HTR-8/SVneo (cell line): ENCODE measurements at places on chromosomes 16 and 17.

GRCh38 chr16:51150165-51150887 lies 744 bp downstream of the SALL1 start:
- no peak for DNase-seq

- no peak for DNase-seq
Measured at GRCh38 chr16:89197033-89197632, 3.2 kb downstream of the SLC22A31 start.

- no peak for DNase-seq
Measured at GRCh38 chr16:77647726-77648125, 74.6 kb upstream of the NUDT7 start.

DNA sequence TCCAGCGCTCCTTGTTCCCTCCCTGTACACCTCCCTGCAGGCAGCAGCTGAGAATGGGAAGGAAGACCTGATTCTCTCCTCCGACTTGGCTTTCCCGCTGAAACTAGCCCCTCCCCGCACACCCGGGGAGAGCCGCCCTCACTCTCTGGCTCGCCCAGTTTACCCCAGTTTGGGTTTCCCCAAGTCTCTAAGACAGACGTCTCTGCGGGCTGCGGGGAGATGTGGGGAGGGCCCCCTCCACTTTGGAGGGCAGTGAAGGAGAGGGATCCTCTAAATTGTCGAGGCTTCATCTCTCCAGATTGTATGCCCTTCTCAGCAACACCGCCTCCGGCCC lies 797 bp downstream of the GRB7 start:
- DNase-seq = no peak

DNA sequence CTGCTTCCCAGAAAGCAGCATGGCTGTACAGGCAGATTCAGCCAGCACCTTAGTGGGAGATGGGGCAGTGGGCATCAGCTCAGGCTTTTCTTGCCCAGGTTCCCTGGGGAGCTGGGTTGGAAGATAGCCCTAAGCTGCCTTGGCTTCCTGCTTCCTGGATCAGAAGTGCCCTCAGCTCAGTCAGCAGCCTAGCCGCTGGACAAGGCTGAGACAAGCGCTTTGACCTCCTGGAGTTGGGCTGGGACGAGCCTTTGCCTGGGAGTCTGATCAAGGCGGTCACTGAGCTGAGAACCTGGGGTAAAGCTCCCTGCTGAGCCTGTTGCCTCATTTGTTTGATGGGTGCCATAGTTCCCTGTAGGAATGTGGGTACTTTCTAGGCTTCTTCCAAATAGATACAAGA lies 190.0 kb downstream of the RAB11FIP4 start:
- DNase-seq = no peak

DNA sequence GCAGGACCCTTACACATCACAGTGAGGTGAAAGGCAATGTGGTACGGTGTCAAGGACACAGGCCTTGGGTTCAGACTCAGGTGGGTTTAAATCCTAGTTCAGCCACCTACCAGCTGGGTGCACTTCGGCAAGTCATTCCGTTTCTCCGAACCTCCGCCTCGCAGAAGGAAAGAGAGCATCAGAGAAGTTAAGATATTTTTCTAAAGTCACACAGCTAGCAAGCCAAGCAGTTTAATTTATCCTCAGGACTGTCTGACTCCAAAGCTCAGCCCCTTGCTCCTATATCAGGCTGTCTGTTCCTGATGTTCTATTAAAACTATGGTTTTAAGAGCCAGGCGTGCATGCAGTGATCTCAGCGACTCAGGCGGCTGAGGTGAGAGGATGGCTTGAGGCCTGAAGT lies 65.1 kb downstream of the GP2 start:
- DNase-seq = no peak

GRCh38 chr16:23148513-23149266 lies 562 bp downstream of the USP31 start:
- DNase-seq = peak; percentile 23

DNA sequence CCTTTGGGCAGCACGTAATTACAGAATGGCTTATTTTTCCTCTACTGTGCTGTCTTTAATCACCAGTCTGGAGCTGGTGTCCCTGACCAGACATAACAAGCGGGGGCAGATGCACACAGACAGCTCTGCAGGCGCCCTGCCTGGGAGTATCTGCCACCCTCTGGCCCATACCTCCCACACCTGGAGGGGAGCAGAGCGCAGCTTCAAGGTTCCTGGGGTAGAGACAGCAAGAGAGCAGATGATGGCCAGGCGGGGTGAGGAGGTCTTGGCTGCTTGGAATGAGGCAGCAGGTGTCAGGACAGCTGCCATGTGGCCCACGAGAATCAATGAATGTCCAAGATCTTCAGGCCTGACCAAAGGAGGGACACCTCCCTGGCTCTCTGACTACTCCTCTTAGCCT lies 23.8 kb downstream of the TMEM94 start:
- DNase-seq = no peak

- no peak for DNase-seq
Measured at GRCh38 chr16:70723740-70724145, 37.9 kb upstream of the MTSS2 start.

DNA sequence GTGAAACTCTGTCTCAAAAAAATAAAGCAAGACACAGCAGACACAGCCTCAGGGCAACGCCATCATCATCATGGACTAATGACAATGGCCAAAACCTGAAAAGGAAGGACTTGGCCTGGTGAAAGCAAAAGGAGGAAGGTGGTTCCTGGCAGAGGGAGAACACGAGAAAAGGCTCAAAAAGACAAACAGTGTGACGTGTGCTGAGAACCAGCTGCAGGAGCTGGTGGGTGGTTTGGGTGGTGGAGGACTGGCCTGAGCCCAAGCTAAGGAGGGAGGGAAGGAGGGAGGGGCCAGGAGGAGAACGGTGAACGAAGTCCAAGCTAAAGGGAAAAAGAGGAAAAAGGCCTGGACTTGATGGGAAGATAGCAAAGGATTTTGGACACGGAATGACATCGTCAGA lies 85.1 kb downstream of the SLC39A11 start:
- DNase-seq = no peak

DNA sequence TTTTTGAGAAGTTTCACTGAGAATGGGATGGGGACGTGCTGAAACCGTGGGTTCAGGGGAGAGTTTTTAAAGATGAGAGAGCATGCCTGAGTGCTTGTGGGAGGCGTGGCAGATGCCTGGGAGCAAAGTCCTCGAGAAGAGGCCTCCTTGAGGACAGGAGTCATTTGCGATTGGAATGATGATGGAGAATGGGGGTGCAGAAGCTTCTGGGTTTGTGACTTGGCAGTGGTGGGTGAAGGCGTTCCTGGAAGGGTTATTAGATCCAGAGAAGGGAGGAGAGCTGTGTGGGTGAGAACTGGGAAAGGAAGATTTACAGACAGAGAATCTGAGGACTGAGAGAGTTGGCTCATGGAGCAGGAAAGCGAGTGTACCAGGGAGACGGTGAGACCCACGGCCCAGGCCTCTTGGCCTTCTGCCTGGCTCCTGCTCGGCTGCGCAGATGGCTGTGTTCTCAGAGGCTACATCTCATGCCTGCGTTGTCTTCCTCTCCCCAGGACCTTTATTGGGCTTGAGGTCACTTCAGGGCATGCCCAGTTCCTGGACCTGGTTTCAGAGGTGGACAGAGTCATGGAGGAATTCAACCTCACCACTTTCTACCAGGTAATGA lies 8.6 kb upstream of the MMP15 start:
- DNase-seq = no peak

DNA sequence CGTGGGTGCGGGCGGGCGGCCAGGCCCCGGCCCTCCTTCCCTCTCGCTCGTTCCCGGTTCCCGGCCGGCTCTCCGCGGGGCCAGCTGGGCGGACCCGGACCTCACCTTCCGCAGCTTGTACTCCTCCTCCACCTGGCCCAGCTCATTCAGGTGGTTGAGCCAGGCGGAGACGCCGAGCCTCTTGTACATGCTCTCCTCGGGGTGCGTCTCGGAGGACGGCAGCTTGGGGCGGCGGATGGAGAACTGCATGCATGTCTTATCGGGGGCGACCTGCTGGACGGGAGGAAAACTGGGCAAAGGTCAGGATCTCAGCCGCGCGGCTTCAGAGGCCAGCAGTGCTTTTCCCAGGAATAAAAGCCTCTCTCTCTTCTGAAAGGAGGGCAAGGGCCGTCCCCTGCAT lies 85.4 kb downstream of the TBC1D16 start:
- DNase-seq = no peak

- DNase-seq = no peak
Measured at GRCh38 chr17:73650140-73650539, 5.9 kb upstream of the SDK2 start.

DNA sequence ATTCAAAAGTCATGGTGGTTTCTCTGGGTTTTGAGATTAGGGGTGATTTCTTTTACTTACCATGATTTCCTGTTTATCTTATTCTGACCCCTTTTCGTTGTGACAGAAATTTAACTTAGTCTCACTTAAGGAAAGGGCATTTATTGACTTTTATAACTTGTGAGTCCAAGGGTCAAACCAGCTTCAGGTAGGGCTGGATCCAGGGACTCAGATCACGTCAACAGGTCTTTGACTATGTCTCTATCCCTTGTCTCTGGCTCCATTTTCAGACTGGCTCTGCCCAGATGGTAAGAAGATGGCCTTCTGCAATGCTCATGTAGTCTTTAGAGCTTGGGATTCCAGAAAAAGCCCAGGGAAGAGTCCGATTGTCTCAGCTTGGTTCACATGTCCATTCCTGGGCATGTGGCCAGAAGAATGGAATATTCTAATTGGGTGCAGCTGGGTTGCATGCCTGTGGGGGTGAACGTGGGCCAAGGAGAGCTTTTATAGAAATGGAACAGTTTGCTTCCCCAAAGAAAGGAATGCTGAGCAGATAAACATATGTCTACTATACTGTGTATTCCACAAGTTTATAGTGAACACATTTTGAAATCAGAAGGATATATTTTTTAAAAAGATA lies 13.4 kb downstream of the USP43 start:
- DNase-seq = no peak

GRCh38 chr16:79725051-79725450 lies 124.5 kb upstream of the MAF start:
- no peak for DNase-seq

GRCh38 chr16:59880611-59881010 lies 1146.5 kb upstream of the GOT2 start:
- no peak for DNase-seq

DNA sequence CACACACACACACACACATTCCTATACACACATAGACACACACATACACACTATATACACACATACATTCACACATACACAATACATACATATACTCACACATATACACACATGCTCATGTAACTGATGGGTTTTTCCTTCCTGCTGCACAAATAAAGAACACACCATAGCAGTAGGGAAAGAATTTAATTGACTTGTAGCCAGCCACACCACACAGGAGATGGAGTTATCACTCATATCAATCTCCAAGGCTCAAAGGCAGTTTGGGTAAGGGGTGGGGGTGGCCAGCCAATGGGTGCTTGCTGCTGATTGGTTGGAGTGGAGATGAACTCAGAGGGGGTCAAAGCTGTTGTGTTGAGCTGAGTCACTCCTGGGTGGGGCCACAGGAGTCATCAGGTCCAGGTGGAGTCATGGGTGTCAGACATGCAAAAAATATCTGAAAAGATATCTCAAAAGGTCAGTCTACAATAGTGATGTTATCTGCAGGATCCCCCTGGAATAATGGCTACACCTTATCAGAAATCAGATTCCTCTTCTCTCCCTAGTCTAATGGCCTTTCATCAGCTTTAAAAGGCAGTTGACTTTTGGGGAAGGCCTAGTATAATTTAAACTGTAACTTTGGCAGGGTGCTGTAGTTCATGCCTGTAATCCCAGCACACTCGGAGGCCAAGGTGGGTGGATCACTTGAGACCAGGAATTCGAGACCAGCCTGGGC lies 46.1 kb downstream of the WSB1 start:
- no peak for DNase-seq

DNA sequence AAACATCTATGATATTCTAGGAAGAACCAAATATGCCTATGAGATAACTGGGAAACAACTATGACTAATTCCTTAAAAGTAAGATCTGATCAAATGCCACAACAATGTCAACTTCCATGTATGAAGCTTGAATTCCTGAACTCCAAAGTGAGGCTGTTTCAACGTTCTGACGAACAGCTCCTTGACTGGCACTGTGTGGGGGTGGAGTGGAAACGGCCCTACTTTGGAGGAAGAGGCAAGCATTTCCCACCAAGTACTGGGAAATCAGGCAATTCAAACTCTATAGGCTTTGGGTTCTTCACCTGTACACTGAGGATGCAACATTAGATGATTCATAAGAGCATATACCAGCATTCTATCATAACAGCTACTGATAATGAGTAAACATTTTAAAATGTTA lies 187.2 kb downstream of the CDK5R1 start:
- DNase-seq = no peak

- peak; percentile 87 for DNase-seq
Measured at GRCh38 chr17:72539981-72540897, 419.4 kb downstream of the SOX9 start.

- no peak for DNase-seq
Measured at GRCh38 chr16:85017151-85017550, 5.8 kb upstream of the ZDHHC7 start.

- no peak for DNase-seq
Measured at GRCh38 chr16:23031508-23032098, 117.6 kb downstream of the USP31 start.

DNA sequence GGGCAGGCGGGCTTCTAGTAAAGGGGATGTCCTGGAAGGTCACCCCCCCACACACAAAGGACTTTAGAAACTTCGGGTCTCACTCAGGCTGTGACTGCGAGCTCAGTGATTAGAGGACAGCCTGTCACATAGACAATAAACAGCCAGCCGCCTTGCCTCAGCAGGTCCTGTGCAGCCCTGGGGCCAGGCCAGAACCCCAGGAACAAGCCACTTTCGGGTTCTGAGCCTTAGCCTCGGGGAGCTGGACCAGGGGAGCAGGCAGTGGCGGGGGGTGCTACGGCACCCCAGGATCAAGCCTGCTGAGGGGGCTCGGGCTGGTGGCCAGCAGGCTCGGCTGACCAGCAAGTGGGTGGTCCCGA lies 1.1 kb downstream of the GAS7 start:
- DNase-seq = no peak

- DNase-seq = no peak
Measured at GRCh38 chr16:67409631-67410030, 6.6 kb downstream of the ZDHHC1 start.

GRCh38 chr16:89431158-89431584 lies 59.2 kb downstream of the ANKRD11 start:
- DNase-seq = no peak

GRCh38 chr16:26598998-26599784 lies 467.5 kb upstream of the C16orf82 start:
- DNase-seq = no peak

GRCh38 chr17:17681187-17681743 lies at the start of gene RAI1:
TSS of gene RAI1 (plus strand) at chr17:17681458. CDS start at chr17:17792949, 111,491 bp downstream.
- DNase-seq = peak; percentile 83

DNA sequence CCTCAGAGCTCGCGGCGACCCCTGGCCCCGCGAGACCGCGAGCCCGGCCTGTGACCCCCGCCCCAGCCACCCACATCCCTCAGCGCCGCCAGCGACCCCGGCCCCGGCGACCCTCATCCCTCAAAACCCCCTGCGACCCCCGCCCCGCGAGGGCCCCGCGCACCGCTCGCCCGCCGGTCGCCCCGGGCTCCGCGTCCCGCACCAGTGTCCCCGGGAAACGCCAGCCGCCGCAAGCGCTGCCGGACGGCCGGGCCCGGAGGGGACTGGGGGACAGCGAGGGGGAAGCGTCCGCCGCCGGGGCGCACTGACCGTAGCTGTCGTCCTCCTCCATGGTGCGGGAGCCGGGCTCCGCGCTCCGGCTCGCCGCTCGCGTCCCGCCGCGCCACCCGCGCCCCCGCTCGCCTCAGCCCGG lies at the start of gene CYTH1:
Gene CYTH1 (minus strand): TSS at position 381 of the 412 bp plus-strand sequence. CDS start 50 bp downstream, at position 331.
- DNase-seq = no peak

GRCh38 chr17:58595194-58595792 lies 80.9 kb upstream of the MTMR4 start:
- no peak for DNase-seq
